ENCODE measurements at places on chromosomes 6 and 20. TPM values are rescaled to one million over a fixed set of nuclear protein-coding genes. Genes with fewer than 3 reads are reported as not detected.
A peak's percentile ranks its signal among the peaks of the same experiment; 100 is the strongest.

The TCF15 gene
- 8.3 TPM for total RNA-seq

The LRRC1 gene
- 16.3 TPM for total RNA-seq

The UBE2C gene
- not detected for total RNA-seq

The PBOV1 gene
- not detected for total RNA-seq

The RIMS4 gene
- 4.0 TPM for total RNA-seq

The ATP5F1E gene
- total RNA-seq, result 12.7 TPM

The GABRR1 gene
- not detected for total RNA-seq

DNA sequence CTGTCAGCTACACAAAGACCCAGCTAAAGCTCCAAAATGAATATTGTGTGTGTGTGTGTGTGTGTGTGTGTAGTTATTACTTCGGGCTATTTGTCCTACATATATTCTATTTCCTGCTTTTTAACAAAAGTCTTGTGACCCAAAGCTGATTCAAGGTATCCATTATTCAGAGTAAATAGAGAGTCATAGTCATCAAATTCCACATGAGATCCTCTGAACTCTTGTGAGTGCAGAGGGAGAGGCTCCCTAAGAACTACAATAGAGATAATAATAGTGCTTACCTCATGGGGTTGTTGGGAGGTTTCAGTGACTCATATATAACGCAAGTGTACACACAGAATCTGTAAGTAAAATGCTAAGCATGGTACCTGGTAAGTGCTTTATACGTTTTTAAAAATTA, 95.6 kb upstream of the SHLD1 start:
- no peak for DNase-seq
- no peak overlapping the region for H3K27ac ChIP-seq
- no peak overlapping the region for H3K4me3 ChIP-seq
- no peaks in the 10 kb centered on the region for H3K27me3 ChIP-seq
- no peaks in the 10 kb centered on the region for H3K4me1 ChIP-seq

DNA sequence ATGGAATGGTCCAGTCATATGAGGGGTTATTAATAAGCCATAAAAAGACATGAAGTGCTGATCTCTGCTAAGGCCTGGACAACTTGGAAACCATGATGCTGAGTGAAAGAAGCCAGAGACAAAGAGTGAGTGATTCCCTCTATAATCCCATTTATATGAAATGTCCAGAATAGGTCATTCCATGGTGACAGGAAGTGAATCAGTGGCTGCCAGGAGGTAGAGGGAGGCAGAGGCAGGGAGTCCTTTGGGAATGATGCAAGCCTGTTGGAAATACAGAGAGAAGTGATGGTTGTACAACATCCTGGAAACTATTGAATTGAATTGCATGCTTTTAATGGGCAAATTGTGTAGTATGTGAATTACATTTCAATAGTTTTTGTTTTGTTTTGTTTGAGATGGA, 26.4 kb downstream of the ANKRD60 start:
- no peak overlapping the region for H3K27ac ChIP-seq
- no peaks in the 10 kb centered on the region for H3K27me3 ChIP-seq
- DNase-seq, result no peak
- no peaks in the 10 kb centered on the region for H3K36me3 ChIP-seq
- no peaks in the 10 kb centered on the region for H3K4me1 ChIP-seq
- no peak overlapping the region for H3K4me3 ChIP-seq

GRCh38 chr6:16496991-16497801, 258.8 kb downstream of the GMPR start:
- no peak overlapping the region for H3K27ac ChIP-seq
- no peaks in the 10 kb centered on the region for H3K4me1 ChIP-seq
- H3K27me3 ChIP-seq, result no peaks in the 10 kb centered on the region
- no peaks in the 10 kb centered on the region for H3K36me3 ChIP-seq

DNA sequence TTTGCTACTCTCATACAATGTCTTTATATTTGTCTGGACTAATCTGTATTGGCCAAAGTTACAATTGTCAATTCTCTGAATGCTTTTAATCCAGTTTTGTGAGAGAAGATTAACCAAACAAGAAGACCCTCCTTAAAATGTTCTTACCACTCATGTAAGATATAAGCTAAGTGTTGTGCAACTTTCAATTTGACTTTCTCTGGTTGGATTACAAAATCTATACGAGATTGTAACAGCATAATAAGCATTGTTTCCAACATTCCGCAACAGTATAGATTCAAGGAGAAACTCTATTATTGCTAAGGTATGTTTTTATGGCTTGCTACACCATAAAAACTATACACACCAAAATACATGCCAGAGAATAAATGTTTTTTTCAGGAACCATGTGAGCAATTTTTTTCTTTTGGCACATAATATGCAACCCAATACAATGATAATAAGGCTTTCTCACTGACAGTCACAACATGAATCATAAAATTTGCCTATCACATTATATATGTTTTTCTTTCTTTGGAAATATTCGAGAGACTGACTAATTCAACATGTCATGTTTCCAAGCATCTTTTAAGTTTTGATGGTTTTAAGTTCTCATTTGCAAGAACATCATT, 12.2 kb upstream of the TRPC4AP start:
- H3K4me3 ChIP-seq, result no peak overlapping the region
- H3K36me3 ChIP-seq, result peaks cover under 1% of the 10 kb centered on the region
- no peak overlapping the region for H3K27ac ChIP-seq
- no peaks in the 10 kb centered on the region for H3K4me1 ChIP-seq
- DNase-seq, result no peak

- no peaks in the 10 kb centered on the region for H3K27me3 ChIP-seq
- no peaks in the 10 kb centered on the region for H3K36me3 ChIP-seq
- H3K27ac ChIP-seq, result no peak overlapping the region
- H3K4me1 ChIP-seq, result no peaks in the 10 kb centered on the region
- no peak for DNase-seq
Measured at GRCh38 chr20:57781901-57782300, 72.1 kb upstream of the PMEPA1 start.

DNA sequence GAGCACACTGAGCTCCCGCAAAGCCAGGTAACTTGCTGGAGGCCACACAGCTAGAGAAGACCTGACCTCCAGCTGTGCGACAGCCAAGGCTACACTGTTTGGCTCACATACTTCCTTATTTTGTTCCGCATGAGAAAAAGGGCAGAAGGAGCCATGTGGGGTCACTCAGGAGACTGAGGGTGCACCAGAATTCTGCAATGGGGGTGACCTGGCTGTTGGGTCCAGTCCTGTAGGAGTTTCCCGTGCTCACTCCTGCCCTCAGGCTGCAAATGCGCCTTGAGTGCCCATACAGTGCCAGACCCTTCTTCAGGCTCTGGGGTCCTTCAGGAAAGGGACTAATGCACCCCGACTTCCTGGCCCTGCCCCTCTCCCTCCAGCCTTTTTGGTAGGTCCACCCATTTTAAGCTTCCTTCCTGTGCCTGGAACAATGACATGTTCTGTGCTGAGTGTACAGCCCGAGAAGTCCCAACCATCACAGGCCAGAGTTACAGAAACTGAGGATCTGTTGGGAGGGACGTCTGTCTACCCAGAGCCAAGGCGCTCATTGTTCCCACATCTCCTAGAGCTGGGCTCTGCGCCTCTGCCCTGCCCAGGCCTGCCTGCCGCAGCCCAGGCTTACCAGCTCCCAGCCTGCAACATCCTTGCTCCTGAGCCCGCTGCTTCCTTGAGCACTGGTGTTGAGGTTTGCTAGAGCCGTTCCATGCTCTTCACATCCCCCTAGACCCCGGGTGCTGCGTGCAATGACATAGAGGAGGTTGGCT, 33.5 kb upstream of the CD93 start:
- no peak overlapping the region for H3K27ac ChIP-seq
- no peak for DNase-seq
- H3K4me1 ChIP-seq, result no peaks in the 10 kb centered on the region
- no peaks in the 10 kb centered on the region for H3K36me3 ChIP-seq
- no peak overlapping the region for H3K4me3 ChIP-seq

GRCh38 chr6:6395581-6396197, 75.2 kb upstream of the F13A1 start:
- H3K4me1 ChIP-seq, result no peaks in the 10 kb centered on the region
- no peak overlapping the region for H3K27ac ChIP-seq
- no peaks in the 10 kb centered on the region for H3K36me3 ChIP-seq
- no peak overlapping the region for H3K4me3 ChIP-seq
- H3K27me3 ChIP-seq, result no peaks in the 10 kb centered on the region

GRCh38 chr20:48687117-48687800, 140.5 kb downstream of the PREX1 start:
- peaks cover 15% of the 10 kb centered on the region for H3K36me3 ChIP-seq
- peak overlapping the region; percentile 79 for H3K27ac ChIP-seq
- DNase-seq, result no peak
- H3K4me1 ChIP-seq, result peaks cover 23% of the 10 kb centered on the region

DNA sequence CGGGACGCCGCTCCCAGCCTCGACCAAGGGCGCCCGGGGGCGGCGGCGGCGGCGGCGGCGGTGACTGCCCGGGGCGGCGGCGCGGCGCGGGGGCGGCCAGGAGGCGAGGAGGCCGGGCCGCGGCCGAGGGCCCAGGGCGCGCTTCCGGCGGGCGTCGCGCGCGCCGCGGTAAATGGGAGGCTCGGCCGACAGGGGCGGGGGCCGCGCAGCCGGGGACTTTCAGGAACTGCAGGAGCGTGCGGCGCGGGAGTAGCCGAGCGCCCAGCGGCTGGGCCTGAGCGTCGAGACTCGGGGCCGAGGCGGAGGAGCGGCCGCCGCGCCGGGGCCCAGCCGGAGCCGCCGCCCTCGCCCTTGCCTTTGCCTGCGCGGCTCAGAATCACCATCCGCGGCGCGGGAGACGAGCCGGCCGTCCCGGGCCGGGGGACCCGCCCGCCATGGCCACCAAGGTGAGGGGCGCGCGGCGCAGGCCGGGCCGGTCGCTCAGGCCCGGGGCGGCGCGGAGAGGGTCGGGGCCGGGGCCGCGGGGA, at the start of gene SNX9:
Gene SNX9, plus strand, starts transcription at position 246 of the 527 bp plus-strand sequence. Its CDS starts 189 bp downstream, at position 435.
- DNase-seq, result no peak
- H3K4me1 ChIP-seq, result peaks cover 20% of the 10 kb centered on the region
- H3K27ac ChIP-seq, result peak within 1 kb of the TSS; percentile 98

- no peak for DNase-seq
- no peaks in the 10 kb centered on the region for H3K27me3 ChIP-seq
- no peak overlapping the region for H3K4me3 ChIP-seq
- H3K27ac ChIP-seq, result no peak overlapping the region
Measured at GRCh38 chr6:133546098-133546497, 304.9 kb downstream of the EYA4 start.

DNA sequence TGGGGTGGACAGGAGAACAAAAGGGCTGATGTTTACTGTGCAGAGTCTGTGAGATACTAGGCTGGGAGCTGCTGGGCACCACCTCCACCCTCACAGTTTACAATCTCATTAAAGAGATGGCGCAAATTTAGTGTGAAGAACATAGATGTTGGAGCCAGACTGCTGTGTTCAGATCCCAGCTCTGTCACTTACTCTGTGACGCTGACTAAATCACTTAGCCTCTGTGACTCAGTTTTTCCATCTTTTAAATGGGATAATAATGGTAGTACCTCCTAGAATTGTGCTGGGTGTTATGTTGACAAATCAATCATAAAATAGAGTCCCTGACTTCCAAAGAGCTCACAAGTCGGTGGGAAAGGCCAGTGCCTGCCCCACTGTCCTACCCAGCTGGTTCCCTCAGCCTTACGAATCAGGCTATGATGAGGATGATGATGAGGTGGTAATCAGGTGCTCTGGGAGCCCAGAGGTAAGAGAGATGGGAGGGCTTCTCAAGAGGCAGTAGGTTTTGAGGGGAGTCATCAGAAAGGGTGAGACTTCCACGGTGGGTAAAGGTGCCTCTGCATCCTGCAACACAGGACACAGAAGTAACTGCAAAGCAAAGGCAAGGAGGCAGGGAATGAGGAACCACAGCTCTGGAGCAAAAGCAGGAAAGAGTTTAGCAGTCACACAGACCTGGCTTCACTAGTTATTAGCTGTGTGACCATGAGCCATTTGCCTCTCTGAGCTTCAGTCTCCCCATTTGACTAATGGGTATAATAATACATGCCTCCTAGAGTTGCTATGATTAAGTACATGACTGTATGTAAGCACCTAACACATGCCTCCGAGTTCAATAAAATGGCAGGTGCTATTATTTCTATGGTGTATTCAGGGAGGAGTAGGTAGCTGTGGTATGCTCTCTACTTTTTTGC, 8.9 kb downstream of the FYN start:
- H3K4me1 ChIP-seq, result no peaks in the 10 kb centered on the region
- H3K4me3 ChIP-seq, result no peak overlapping the region
- H3K36me3 ChIP-seq, result no peaks in the 10 kb centered on the region
- no peak overlapping the region for H3K27ac ChIP-seq

DNA sequence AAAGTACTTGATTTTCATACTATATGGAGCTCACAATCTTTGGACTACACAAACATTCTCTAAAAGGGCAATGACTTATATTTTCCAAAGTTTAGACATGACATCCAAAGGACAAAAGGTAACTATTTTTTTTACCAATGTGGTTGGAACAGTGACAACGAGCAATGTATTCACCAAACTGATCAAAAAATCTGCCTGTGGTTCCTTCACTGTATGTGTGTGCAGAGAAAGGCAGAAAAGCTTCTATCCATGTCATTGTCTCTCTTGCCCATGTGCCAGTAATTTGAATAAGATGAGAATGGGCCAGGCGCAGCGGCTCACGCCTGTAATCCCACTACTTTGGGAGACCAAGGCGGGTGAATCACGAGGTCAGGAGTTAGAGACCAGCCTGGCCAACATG, 25.5 kb downstream of the MCUR1 start:
- DNase-seq, result no peak
- no peaks in the 10 kb centered on the region for H3K27me3 ChIP-seq
- H3K27ac ChIP-seq, result no peak overlapping the region
- no peaks in the 10 kb centered on the region for H3K4me1 ChIP-seq

DNA sequence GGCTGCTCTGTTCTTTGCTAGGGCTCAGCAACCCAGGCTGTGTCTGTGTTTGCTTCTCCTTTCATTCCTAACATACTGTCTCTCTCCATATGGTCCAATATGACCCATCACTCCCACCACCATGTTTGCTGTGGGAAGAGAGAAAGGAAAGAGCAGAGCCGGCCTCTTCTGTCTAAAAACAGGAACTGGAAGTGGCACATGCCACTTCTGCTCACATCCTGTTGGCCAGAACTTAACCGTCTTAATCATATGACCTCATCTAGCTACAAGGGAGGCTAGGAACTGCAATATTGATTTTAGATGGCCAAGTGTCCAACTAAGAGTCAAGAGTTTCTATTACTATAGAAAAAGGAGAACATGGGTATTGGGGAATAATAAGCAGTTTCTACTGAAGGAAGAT, 212.5 kb upstream of the CHD6 start:
- no peaks in the 10 kb centered on the region for H3K4me1 ChIP-seq
- no peak for DNase-seq
- no peak overlapping the region for H3K27ac ChIP-seq
- H3K4me3 ChIP-seq, result no peak overlapping the region
- H3K27me3 ChIP-seq, result no peaks in the 10 kb centered on the region

GRCh38 chr20:57396212-57396983, 5.2 kb downstream of the RBM38 start:
- no peaks in the 10 kb centered on the region for H3K27me3 ChIP-seq
- no peak for DNase-seq
- H3K36me3 ChIP-seq, result peaks cover 21% of the 10 kb centered on the region
- H3K4me1 ChIP-seq, result peaks cover 12% of the 10 kb centered on the region
- H3K27ac ChIP-seq, result peak overlapping the region; percentile 91

DNA sequence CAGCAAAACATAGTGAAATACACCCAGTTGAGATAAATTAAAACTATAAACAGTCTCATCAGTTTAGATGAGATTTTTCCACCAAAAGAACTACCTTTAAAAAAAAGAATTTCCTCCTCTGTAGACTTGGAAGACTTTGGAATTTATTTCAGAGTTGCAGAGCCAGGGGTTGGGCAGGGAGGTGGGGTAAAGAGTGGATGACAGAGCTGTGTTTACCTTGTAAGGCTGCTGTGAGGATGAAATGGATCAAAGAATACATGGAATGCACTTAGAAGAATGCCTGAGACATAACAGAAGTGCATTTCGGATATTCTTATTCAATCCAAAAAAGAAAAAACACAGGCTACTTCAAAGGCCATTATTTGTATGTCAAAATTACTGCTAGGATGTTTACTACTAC, 6.4 kb upstream of the LY86 start:
- no peaks in the 10 kb centered on the region for H3K4me1 ChIP-seq
- no peaks in the 10 kb centered on the region for H3K27me3 ChIP-seq
- H3K36me3 ChIP-seq, result no peaks in the 10 kb centered on the region
- no peak overlapping the region for H3K4me3 ChIP-seq
